ENCODE measurements at places on chromosomes 11 and 22.

GRCh38 chr11:85096939-85097338 is 530.2 kb downstream of the DLG2 start:
- DNase-seq, result no peak

DNA sequence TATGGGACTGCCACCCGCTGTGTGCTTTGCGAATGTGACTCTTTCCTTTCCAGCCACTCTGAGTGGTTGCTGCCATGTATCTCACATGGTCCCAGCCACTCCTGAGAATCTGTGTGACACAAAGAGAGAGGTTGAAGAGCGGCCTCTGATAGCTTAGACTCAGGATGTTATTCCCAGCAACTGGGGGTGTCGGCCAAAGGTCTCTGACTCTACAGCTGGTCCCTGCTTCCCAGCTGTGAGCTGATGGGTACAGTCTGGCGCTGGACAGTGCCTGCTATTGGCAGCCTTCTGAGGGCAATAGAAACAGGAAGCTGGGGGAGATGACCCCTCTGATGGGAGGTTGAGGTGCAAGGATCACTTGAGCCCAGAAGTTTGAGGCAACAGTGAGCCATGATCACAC is 105.1 kb downstream of the RRAS2 start:
- no peak for DNase-seq

DNA sequence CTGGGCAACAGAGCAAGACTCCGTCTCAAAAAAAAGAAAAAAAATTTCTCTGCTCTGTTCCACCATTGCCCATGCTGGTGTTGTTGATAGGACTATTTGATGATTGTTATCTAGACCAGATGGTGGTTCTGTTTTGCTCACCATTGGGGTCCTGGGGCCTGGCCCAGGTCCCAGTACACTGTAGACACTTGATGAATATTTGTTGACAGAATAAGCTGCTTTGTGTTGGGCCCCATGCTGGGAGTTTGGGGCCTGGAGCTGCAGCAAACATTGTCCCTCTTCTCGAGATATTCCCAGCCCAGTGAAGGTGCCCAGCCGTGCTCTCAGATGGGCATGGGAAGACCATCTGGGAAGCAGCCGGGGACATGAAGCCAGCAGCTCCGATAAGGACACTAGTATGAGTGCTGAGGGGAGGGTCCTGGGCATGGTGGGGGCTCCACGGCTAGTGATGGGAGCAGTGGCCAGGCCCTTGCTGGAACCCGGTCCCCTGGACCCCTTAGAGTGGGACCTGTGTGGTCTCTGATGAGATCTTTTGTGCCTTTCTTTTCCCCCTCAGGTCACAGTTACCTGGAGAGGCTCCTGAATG is 13.6 kb downstream of the INCENP start:
- DNase-seq, result no peak

GRCh38 chr11:57547854-57548377 is 10.5 kb downstream of the SMTNL1 start:
- DNase-seq, result no peak

DNA sequence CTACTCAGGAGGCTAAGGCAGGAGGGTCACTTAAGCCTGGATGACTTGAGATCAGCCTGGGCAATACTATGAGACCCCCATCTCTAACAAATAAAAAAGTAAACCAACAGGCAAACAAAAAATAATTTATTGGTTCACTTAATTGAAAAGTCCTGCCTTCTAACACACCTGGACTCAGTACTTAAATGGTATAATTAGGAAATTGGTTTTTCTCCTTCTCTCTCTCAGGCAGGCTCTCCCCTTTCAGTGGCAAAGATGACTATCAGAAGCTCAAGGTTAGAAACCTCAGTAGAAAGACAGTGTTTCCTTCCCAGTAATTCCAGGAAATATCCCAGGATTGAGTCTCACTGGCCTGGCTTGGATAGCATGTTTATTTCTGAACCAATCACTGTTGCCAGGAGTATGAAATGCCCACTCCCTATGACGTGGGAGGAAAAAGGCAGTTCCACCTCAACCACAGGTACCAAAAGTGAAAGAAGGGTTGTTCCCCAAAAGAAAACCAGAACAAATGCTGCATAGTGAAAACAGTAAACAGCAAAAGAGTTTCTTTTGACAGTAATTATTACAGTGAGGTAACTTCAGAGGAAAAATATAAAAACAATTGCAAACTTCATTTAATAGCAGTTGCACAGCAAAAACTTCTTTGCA is 56.3 kb upstream of the SOX6 start:
- DNase-seq, result no peak

DNA sequence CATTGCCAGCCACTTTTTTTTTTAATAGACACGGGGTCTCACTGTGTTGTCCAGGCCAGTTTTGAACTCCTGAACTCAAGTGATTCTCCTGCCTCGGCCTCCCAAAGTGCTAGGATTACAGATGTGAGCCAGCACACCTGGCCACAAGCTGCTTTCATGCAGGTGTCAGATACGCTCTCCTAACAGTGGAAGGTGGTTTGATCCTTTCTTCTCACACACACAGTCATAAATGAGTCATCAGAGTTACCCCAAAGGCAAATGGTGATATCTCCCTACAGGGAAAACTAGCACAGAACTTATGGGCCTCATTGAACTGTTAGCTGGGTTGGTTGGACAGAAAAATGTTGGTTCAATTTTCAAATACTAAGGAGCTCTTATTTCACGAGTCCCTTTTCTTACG is 38.2 kb upstream of the UBASH3B start:
- DNase-seq, result no peak

- no peak for DNase-seq
These were observed 24.6 kb upstream of the SMPD1 start for GRCh38 chr11:6365659-6366058.

DNA sequence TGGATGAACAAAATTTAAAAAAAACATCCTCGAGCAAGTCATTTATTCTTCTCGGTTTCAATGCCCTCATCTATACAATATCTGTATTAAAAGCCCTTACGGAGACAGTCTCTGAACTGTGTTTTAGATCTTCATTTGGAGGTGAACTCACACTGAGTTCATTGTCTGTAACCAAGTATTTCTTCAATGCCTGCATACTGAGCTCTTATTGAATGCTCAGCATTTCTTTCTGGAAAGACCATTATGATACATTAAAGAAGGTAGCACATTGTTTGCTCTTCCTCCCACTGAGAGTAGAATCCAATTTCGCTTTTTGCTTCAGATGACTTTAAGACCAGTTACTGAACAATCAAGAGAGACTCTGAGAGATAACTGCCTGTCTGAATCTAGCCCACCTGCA is 1.7 kb upstream of the ANO3 start:
- DNase-seq, result no peak

- no peak for DNase-seq
These were observed 79.1 kb upstream of the WNT7B start for GRCh38 chr22:46055911-46056545.

GRCh38 chr11:37282367-37282766 is 684.3 kb upstream of the RAG2 start:
- DNase-seq, result no peak

DNA sequence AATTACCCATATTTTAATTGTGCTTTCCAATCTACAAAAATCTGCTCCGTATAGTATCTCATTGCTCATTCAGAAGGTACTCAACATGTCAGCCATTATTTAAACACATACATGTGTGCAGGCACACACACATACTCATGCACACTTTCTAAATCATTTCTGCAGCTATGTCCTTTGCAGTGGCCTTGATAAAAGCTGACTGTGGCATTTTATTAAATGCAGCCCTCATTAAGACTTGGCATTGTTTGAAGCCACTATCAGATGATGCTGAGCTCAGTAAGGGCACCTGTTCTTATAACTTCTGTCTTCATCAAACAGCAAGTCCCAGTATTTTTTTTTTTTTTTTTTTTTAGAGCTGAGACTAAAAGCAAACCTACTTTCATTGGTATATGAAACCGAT is 1071.9 kb upstream of the CCDC90B start:
- DNase-seq, result no peak

DNA sequence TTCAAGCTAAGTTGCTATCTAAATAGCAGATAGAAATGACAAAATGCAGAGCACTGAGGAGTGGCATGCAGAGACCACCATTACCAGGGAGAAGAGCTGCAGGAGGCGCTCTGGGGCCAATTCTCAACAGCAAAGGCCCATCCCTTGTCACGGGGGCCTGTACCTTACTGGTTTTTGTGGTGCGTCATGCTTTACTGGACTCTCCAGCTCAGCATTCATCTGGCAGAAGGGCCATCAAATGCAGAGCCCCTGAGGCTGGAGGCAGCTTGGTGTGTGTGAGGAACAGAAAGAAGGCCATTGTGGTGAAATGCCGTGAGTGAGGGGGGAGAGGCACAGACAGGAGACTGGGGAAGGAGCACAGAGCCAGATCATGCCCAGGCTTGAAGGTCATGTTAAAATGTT is 56.5 kb upstream of the NAV2 start:
- DNase-seq, result no peak

GRCh38 chr11:130510407-130511006 is 62.1 kb downstream of the ADAMTS15 start:
- DNase-seq, result no peak

- DNase-seq, result no peak
These were observed 21.0 kb upstream of the UVRAG start for GRCh38 chr11:75793966-75794365.

GRCh38 chr11:120839846-120840402 is 184.0 kb upstream of the TBCEL start:
- no peak for DNase-seq

- no peak for DNase-seq
These were observed 5.5 kb downstream of the TCIRG1 start for GRCh38 chr11:68044145-68044813.

- no peak for DNase-seq
These were observed 25.1 kb upstream of the USP47 start for GRCh38 chr11:11816511-11817314.

- DNase-seq, result no peak
These were observed 22.7 kb upstream of the PLEKHA7 start for GRCh38 chr11:17036666-17037658.

GRCh38 chr11:44760917-44761550 is 34.3 kb downstream of the TSPAN18 start:
- no peak for DNase-seq

GRCh38 chr11:69892237-69892985 is 73.2 kb upstream of the FGF3 start:
- no peak for DNase-seq

- DNase-seq, result no peak
These were observed 593.2 kb downstream of the INSC start for GRCh38 chr11:15707971-15708370.

GRCh38 chr22:16969508-16970327 is 38.3 kb downstream of the GAB4 start:
- DNase-seq, result no peak

- DNase-seq, result no peak
These were observed 282 bp downstream of the PC start for GRCh38 chr11:66957971-66958231.
